Stimulated activated CD4-positive, alpha-beta T cell treated with anti-CD3 and anti-CD28 coated beads, Interleukin-1b, Interleukin-23, amount 100 ng/mL, for 48 hours (primary cell): ENCODE measurements at places on chromosomes 11 and 22.

DNA sequence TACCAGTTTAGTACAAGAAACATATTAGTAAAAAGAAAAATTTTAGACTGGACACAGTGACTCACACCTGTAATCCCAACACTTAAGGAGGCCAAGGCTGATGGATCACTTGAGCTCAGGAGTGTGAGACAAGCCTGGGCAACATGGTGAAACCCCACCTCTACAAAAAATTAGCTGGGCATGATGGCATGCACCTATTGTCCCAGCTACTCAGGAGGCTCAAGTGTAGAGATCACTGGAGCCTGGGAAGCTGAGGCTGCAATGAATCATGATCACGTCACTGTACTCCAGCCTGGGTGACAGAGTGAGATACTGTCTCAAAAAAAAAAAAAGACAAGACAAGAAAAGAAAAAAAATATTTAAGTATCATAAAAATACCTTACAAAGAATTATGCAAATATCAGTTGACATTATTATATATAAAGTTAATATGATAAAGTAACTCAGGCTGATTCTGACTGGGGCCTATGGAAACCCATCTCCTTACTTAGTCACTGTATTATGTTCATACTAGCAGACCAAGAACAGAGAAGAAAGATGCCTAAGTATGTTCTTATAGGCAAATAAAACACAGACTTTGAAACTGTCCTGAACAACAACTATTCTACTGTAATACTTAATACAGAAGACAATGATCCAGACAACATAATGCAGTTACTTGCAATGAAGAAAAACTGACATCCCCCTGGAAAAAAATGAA is 27.3 kb downstream of the FAM168A start:
- DNase-seq, result no peak

DNA sequence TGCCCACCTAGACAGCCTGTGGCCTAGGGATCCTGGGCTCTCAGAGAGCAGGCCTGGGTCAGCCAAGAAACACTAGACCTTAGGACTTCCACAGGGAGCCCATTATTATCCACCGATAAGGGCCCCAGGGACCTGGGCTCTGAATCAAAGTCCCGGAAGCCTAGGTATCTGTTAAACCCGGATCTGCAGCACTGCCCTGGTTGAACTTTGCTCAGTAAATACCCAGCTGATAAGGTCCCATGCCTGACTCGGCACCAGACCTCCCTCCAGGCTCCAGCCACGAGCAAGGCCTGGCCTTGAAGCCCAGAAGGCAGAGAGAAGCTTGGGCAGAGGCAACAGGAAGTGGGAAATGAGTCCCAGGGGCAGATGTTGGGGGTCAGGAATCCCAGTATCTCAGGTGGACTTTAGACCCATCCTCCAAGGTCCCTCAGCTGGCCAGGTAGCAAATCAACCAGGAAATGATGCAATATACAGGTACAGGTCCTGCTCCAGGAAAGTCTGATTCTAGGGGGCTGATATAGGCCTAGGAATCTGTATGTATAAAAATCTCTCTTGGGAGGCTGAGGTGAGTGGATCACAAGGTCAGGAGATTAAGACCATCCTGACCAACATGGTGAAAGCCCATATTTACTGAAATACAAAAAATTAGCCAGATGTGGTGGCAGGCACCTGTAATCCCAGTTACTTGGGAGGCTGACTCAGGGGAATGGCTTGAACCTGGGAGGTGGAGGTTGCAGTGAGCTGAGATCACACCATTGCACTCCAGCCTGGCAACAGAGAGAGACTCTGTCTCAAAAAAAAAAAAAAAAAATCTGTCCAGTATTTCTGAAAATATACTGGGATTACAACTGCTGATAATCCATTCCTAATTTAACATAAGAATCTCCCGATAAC is 18.7 kb downstream of the POU2AF1 start:
- DNase-seq, result no peak

DNA sequence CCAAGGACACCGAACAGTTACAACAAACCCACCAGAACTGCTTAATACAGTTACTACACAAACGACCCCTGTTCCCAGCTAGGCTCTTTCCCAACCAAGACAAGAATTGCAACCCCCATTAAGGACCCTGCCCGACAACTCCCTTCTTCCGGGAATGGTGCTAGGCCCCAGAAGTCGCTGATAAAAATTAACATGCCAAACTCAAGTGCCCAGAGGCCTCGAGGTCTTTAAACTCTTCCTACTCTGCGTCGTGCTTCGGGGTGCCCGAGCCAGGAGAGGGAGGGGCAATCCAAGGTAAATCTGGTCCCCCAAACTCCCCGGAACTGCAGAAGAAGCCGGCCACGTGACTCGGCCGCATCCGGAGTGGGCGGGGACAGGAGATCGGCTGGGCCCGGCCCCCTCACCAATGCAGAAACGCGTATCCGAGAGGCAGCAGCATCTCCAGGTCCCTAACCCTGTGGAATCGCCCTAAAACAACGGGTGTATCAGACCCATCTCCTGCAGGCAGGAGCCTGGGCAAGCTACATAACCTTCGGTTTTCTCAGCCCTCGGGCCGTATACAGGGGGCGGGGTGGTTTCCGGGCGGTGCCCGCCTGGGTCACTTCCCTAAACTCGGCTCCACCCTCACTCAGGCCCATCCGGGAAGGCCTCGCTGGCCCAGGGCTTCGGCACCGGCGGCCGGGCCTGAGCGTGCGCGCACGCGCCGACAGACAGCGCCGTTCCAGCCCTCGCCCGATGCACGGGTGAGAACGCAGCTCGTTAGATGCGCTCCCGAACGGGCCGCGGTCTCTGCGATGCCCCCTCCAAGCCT is 1.1 kb downstream of the CFL1 start:
- DNase-seq, result peak; percentile 82

GRCh38 chr11:103676413-103676812 is 360.0 kb upstream of the DDI1 start:
- DNase-seq, result no peak

GRCh38 chr11:112226831-112227401 is 688 bp downstream of the PTS start:
- DNase-seq, result no peak

- DNase-seq, result no peak
These were observed 28.1 kb upstream of the KLHL35 start for GRCh38 chr11:75461151-75461550.

DNA sequence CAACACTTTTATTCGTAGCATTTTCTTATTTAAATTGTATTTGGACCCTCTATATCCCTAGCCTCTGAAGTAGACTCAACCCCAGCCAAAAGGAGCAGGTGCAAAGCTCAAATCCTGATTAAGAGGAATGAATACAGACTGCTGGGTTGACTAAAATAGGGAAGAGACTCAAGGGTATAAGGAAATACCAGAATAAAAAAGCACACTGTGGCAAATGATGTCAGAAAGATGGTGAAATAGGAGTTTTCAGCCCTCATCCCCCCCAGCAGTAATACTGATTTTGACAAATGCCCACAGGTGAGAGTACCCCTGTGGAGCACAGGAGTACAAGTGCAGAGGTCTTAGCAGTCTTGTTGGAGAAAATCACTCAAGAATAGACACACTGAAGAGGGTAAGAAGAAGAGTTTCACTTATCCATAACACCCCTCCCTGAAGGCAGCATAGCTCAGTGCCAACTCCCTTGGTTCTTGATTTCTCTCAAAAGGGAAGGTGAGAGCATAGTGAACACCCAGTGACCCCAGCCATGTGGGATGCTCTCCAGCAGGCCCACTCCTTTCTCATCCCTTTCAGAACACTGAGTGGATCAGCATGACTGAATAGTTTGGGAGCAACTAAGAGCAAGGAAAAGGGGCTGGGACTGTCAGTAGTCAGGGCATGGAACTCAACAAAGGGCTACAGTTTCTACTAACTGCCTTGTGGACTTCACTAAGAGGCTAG is 71.7 kb downstream of the TBC1D22A start:
- no peak for DNase-seq

- DNase-seq, result no peak
These were observed 450.5 kb upstream of the DDI1 start for GRCh38 chr11:103585911-103586310.

- no peak for DNase-seq
These were observed 15.5 kb upstream of the RASD2 start for GRCh38 chr22:35524966-35525686.

DNA sequence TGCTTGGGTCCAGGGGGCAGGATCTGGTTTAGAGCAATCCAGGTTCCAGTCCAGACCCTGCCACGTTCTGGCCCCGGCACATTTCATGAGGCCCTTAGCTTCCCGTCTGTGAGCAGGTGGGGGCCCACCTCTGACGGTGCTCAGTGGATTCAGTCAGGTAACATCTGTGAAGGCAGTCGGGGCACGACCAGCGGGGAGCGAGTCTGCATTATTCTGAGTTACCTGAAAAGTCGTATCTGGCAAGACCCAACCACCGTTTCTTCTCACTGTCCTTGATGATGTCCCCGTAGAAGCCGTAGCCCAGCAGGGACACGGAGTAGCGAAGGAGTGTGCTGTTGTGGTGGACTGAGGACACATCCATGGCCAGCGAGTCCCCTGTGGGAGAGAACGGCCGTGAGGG is 39.0 kb downstream of the CERK start:
- no peak for DNase-seq

DNA sequence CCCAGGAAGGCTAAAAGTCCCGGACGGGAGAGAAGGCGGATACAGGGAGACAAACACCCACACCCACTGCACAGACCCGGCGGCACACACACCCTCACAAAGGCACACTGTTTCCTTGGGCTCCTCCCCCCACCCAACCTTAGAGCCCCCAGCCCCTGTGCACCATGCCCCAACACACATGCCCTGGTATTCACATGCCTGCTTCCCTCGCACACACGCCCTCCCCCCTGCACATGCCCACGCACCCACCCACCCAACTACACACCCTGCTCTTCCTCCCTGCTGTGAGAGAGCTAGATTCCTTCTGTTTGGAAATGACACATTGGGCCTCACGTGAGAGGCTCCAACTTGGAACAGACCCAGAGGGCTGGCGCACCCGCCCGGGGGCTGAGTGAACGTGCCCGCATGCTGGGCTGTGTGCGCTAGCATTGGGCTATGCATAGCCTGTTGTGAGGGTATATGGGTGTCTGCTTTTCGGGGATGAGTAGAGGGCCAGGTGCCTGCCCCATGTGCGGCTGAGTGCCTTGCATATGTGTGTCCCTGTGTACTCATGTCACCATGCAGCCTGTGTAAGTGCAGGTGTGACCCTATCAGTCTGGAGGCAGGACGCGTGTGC is 518 bp upstream of the CHRM1 start:
- DNase-seq, result no peak

DNA sequence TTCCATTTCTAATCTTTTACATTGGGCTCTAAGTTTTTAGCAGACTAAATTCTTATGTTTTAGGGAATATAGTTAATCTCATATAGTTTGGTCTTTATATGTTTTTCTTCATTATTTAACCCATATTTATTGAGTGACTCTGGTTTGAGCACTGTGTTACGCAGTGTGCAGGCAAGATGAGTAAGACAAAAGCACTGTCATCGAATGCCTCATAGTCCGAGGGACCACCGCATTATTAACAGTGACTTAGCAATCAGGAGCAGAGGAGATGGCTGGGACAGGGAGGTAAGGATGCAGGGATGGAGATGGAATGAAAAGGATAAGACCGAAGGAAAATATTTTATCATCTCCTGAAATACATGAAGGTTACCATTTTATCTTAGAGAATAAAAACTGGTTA is 65.2 kb upstream of the CTSC start:
- DNase-seq, result no peak

GRCh38 chr11:95148406-95148805 is 58.8 kb downstream of the ENDOD1 start:
- no peak for DNase-seq

GRCh38 chr22:38737302-38738060 is 18.3 kb downstream of the SUN2 start:
- DNase-seq, result no peak

GRCh38 chr22:47575291-47575690 is 812.8 kb downstream of the TBC1D22A start:
- DNase-seq, result no peak

GRCh38 chr11:69319255-69320106 is 25.5 kb downstream of the MYEOV start:
- DNase-seq, result no peak

DNA sequence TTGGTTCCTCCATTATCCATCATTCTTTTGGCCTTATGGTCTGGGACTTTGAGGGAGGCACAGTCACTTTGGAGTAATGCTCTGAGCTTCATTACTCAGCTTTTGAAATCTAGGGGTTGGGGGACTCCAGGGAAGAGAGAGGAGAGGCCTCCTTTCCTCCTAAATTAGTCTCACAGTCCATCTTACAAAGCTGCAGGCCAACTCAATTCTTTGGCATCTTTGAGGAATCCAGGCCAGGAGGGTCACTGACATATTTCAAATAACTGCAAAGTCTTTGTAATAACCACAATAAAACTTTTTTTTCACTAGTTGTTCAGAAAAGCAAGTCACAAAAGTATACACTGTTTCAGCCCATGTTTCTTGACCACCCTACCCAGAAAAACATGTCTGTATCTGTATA is 73.3 kb upstream of the FAR1 start:
- no peak for DNase-seq

DNA sequence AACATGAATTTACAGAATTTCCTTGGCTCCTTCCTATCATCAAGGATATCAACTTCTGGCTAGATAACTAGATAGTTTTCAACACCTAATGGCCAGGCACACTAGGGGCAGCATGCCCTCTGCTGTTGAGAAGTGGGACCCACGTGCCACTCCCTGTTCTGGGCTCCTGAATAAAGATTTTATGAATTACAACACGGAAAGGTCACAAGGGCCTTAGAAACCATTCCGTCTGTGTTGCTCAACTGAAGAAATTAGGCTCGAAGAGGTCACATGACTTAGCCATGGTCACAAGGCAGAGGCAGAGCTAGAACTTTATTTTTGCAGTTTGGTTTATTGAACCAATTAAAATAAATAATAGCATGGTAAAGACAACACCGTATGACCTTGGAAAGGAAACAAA is 36.0 kb downstream of the PRCP start:
- no peak for DNase-seq

GRCh38 chr11:29027436-29027835 is 919.2 kb downstream of the METTL15 start:
- no peak for DNase-seq

DNA sequence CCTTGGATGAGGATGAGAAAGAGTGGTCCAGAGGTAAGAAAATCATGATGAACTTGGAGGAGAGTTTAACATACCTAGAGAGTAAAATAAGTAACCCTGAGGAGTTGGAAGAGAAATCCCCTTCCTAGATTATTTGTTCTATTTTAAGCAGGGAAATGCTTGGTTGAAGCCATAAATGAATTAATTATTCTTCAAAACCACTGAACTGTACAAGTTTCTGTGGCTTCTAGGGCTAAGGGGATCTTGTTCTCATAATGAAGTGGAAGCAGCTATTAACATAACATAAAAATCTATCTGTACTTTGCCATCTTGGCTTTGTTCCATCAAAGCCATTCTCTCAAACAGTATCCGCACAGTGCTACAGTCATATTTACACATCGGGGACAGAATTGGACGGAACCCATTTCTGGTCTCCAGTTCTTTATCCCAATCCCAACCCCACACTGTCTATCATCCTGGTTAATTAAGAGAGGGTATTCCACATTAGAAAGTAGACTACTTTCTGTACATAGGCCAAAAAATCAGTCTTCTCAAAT is 14.5 kb upstream of the ARHGAP42 start:
- DNase-seq, result no peak
